ENCODE measurements at places on chromosomes 12 and 14.

- no peak for DNase-seq
These were observed 865.7 kb downstream of the SLC6A15 start for GRCh38 chr12:84046859-84047258.

- peak; percentile 37 for DNase-seq
These were observed 1.3 kb downstream of the ST8SIA1 start for GRCh38 chr12:22333186-22333712.

DNA sequence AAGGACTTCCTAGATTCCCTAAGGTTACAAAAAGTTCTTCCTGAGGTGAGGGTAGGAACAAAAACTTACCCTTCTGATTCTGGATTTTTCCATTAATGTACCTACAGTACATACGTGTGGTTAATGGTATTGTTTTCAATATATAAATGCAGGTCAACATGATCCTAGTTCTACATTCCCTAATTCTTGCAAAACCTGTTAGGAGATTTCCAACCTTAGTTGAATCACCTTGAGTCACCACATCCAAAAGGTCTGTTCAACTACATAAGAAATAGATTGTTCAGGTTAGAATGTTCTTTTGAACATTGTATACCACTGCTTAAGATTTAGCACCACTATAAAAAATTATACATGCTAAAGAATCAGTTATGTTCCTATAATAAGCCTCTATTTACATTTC lies 118.9 kb downstream of the GARIN6 start:
- DNase-seq = no peak

GRCh38 chr14:39368261-39368959 lies 63.8 kb downstream of the FBXO33 start:
- DNase-seq = no peak

GRCh38 chr14:89600950-89601826 lies 184.2 kb upstream of the FOXN3 start:
- no peak for DNase-seq
